ENCODE measurements at places on chromosomes 5 and 9.

DNA sequence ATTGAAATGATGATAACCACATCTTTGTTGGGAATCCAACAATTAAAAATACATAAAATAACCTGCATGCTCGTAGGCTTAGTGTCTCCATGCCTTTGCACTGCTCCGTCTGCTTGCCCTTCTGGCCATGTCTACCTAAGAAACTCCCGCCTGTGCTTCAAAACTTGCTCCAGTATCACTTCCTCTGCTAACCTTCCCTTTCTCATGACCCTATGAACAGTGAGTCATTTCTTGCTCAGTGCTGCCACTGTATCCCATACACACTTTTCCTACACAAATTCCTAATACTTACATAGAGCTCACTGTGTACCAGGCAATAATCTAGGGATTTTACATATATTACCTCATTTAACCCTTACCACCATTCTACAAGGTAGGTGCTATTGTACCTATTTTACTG lies 33.5 kb downstream of the TMEM245 start:
- no peak for DNase-seq

DNA sequence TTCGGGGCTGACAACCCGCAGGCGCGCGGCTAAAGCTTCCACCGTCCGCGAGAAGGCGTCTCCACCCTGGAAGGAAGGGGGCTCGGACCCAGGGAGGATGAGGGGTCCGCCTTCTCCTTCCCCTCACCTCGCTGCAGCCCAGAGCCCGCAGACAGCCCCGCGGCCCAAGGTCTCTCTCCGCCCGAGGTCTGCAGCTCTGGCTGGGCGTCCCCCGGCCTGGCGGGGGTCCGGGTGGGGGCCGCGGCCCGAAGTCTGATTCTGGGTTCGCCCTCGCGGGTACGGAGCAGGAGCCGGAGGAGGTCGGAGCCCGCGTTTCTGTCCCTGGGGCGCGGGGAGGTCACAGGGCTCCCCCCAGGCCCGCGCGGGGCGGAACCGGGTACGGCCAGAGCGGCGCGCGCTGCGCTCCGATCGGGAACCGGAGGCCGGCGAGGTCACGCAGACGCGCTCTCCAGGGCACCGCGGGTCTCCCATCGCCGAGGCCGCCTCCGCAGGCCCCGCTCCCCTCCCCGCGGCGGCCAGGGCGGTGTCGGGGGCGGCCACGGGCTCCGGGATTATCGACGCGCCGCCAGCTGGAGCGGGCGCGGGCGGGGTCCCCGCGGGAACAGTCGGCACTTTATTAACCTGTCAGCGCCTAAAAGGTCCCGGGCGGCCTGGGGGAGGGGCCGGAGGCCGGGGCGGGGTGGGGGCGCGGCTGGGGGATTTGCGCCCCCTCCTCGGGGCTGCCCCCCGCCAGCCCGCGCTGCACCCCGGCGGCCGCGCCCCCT lies 11.6 kb downstream of the LHX3 start:
- DNase-seq = no peak

DNA sequence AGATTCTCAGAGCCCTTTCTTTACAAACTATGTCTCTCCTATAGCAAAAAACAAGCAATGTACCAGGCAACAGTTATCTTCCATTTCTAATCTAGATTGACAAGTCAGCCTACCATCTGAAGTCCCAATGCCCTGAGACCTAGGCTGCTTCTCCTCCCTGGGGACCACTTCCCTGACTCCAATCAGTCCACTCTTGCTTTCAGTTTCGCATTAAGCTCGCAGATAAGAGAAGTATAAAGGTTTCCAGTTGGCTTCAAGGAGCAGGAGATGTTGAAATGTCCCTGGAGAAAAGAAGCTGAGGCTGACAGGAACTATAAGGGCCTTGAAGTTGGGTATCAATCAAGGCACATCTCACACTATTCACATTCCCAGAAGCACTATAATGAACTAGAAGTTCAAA lies 32.3 kb downstream of the ERP44 start:
- DNase-seq = peak; percentile 37

DNA sequence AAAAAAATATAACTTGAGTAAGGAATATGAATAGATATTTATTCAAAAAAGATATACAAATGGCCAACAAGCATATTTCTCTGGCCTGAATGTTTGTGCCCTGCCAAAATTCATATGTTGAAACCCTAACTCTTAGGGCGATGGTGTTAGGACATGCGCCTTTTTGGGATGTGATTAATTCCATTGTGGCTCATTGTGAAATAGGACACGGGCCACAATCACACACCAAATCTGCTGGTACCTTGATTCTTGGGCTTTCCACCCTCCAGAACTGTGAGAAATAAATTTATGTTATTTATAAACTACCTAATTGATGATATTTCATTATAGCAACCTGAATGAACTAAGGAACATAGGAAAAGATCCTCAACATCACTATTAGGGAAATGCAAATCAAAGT lies 5.7 kb upstream of the IFNA21 start:
- no peak for DNase-seq

DNA sequence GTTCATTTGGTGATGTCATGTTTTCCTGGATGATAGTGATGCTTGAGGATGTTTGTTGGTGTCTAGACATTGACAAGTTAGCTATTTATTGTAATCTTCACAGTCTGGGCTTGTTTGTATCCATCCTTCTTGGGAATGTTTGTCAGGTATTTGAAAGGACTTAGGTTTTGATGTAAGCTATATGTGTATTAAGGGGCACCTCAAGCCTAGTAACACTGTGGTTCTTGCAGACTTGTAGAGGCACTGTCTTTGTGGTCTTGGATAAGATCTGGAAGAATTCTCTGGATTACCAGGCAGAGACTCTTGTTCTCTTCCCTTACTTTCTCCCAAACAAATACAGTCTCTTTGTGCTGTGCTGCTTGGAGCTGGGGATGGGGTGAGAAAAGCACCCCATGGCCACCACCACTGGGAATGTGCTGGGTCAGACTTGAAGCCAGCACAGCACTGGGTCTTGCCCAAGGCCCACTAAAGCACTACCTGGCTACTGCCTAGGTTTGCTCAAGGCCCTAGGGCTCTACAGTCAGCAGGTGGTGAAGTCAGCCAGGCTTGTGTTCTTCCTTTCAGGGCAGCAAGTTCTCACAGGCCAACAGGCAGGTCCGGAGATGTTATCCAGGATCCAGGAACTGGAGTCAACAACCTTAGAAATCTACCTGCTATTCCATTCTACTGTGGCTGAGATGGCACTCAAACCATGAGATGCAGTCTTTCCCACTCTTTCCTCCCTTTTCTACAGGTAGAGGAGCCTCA lies 49.3 kb upstream of the GNA14 start:
- DNase-seq = no peak

- no peak for DNase-seq
These were observed 43.4 kb upstream of the IL17B start for GRCh38 chr5:149422366-149423048.

- no peak for DNase-seq
These were observed 24.9 kb upstream of the SLCO6A1 start for GRCh38 chr5:102523541-102524175.

- no peak for DNase-seq
These were observed 15.9 kb upstream of the ISOC1 start for GRCh38 chr5:129078660-129079059.

DNA sequence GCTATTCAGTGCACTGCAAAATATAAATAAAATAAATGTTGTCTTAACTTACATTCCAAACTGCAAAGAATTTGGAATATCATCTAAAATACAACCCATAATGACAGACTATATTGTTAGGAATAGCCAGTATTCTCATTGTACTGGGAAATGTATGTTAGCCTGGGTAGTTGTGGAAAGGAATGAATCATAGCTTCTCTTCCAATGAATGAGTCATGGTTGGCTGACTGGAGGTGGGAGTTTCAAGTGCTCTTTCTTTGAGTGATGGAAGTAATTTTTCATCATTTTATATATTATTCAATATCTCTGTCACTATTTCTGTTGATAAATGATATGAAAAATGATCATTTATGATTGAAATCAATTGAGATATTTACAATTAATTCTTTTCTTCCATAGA lies 158.6 kb upstream of the ARRDC3 start:
- DNase-seq = no peak

- DNase-seq = no peak
These were observed 198.9 kb downstream of the TSSK1B start for GRCh38 chr5:113235884-113236283.

DNA sequence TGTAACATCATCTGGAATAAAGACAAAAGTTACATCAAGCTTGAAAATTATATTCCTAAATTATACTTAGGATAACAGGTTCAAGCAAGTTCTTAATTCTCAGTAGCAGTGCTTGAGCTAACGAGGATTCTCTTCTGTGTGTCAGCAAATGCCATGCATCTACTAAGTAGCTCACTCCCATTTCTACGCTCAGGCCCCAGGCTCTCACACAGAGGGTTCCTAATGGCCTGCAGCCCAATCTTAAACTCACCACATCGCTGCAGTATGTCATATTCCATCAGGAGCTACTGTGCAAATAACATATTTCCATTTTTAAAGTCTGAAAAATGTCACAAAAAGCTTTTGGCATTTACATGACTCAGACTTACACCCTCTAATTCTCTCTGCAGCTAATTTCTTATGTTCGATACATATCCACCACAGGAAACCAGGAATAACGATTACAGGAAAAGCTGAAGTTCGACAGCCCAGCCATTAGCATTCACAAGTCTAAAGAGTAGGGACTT lies 474.8 kb downstream of the EFNA5 start:
- no peak for DNase-seq

DNA sequence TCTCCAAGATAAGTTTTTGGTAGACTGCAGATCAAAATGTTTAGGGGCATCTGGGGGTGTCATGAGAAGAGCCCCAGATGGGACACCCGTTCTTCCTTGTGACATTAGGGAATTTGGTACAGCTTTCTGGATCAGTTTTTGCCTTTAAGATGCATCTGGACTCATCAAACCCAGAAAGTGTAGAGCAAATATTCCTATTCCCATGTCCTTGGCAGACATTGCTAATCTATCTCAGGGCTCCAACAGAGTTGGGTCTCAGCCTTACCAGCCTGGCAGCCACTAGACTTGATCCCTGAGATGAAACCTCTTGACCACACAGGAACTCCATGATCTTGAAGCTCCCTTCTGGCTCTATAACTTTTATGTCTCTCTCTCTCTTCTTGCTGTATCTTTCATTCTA lies 35.6 kb downstream of the ERGIC1 start:
- DNase-seq = no peak

DNA sequence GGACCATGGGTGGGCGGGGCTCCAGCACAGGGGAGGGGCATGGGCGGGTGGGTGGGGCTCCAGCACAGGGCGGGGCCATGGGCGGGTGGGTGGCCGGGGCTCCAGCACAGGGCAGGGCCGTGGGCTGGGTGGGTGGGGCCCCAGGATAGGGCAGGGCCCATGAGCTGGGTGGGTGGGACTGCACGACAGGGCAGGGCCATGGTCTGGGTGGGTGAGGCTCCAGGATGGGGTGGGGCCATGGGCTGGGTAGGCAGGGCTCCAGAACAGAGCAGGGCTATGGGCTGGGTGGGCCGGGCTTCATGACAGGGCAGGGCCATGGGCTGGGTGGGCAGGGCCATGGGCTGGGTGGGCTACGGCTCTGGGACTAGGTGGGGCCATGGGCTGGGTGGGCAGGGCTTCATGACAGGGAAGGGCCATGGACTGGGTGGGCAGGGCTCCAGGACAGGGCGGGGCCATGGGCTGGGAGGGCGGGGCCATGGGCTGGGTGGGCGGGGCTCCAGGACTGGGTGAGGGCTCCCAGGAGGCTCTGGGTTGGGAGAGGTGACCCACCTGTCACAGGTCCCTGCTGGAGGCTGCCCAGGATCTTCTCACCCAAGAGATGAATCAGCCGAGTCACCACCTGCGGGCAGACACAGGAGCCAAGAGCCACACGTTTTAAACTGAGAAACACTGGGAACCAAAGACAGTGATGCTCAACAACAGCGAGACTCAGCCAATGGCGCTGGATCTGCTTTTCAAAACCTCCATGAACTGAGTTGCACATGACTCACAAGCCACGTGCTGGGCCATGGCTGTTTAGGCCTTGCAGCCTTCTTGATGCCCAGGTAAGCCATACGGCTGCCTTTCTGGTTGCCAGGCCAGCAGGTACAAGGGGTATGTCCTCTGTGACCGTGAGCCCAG lies 33.6 kb upstream of the NSMF start:
- no peak for DNase-seq

DNA sequence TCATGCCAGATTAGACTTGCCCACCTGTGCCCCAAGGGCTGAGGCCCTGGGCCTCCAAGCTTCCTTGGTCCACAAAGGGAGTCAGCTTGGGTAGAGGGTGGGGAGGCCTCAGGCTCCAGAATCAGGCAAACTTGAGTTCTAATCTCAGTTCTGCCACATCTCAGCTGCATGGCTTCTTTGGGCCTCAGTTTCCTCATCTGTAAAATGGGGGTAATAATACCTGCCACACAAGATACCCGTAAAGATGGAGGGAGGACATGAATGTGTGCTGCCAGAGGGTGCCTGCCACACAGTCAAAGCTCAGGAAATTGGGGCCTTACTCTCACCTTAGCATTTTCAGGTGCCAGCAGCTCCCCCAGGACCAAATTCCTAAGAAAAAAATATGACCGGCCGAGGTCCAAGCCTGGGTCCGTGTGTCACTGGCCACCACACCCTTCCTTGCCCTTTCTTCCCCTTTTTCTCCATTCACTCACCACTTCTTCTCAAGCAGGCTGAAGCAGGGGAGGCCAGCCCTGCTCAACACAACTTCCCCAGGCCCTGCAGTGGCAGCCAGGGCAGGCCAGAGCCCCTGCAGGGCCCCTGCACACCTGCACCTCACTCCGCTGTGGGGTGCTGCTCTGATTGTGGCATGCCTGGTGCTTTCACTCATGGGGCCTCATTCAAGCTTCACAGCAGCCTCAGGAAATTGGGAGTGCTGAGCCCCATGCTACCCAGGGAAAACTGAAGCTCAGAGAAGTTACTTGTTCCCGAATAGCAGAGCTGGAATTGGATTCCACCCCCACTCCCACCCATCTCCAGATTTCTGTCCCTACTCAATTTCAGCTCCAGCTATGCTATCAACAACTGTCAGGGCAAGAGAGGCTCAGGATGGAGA lies 3.9 kb downstream of the RGS14 start:
- DNase-seq = no peak

- no peak for DNase-seq
These were observed 22.2 kb upstream of the ASS1 start for GRCh38 chr9:130422546-130422945.

DNA sequence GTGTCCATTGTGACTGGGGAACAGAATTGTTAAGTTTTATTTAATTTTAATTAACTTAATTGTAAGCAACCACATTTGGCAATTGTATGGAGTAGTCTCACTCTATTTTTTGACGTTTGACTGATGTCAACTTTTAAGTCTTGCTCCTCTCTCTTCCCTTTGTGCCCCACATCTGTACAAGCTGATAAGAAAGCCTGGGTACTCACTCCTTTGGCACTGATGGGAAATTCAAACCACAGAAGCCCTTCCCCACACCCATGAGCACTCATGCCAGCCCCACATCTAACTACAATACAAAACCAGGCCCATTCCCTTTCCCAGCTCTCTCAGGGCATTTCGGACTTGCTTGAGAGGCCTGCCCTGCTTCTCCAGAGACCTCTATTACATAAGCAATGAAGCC lies 451.5 kb upstream of the KIF2A start:
- no peak for DNase-seq

GRCh38 chr5:77560677-77561263 lies 68.7 kb upstream of the WDR41 start:
- peak; percentile 39 for DNase-seq

- no peak for DNase-seq
These were observed 21.7 kb downstream of the ERGIC1 start for GRCh38 chr5:172855597-172856292.

GRCh38 chr9:35538361-35539234 lies 48.7 kb downstream of the RUSC2 start:
- no peak for DNase-seq

Measured in NCI-H187 treated with DMSO at 0.1 percent for 48 hours (cell line).